ENCODE measurements at places on chromosomes 1 and 21.
A peak's percentile ranks its signal among the peaks of the same experiment; 100 is the strongest.

DNA sequence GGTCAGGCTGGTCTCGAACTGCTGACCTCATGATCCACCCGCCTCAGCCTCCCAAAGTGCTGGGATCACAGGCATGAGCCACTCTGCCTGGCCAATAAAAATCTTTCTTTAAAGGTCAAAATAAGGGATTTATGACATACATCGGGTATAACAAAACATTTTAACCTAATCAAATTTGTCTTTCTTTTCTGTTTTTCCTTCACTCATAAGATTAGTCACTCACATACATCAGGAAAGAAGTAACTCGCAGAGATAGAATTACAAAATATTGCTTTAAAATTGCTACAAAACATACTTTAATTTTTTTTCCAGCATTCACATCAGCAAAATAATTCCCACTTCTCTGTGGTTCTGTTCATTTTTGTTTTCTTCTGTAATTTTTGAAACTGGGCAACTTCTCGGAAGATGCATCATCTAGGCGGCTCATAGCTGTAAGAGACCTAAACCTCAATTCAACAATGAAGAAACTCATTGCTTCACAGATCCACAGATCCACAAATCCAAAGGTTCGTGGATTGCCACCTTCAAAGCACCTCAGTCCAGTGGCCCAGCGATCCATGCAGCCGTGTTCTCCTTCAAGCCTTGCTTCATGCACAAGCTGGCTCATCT, 39.7 kb downstream of the NEK2 start:
- DNase-seq, result no peak

DNA sequence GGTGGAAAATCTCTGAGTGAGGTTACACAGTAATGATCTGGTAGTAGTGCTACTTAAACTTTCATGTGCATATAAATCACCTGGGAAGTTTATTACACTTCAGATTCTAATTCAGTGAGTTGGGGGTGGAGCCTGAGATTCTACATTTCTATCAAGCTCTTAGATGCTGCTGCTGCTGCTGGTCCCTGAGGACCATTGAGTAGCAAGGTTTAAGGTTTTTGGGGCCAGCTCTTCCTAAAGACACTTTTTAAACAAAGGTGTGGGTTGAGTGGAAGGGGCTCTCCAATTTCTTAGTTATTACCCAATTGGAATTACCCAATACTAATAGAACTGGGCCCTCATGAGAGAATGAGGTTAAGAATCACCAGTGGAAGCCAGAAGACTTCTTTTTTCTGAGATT, 29.5 kb downstream of the KCNA3 start:
- DNase-seq, result no peak

- no peak for DNase-seq
These were observed 536.8 kb downstream of the KCNT2 start for GRCh38 chr1:196071447-196071846.

DNA sequence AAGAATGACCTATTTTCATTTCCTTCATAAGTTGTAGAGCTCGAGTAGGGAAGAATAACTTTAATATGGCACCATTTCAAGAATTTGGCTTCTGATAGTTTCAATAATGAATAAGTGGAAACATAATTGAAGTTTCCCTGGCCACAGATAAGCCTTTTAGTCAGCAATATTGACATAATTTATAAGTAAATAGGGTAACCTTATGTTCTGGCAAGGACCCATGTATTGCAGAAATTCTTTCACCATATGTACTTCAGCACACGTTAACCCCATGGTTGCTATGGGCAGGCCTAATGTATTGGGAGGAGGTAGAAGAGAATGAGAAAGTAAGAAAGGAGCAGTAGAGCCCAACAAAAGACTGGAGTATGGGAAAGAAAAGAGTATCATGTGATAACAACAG, 25.4 kb downstream of the MDM4 start:
- no peak for DNase-seq

- DNase-seq, result peak; percentile 95
These were observed 9.0 kb downstream of the IGSF9 start for GRCh38 chr1:159936273-159936904.

DNA sequence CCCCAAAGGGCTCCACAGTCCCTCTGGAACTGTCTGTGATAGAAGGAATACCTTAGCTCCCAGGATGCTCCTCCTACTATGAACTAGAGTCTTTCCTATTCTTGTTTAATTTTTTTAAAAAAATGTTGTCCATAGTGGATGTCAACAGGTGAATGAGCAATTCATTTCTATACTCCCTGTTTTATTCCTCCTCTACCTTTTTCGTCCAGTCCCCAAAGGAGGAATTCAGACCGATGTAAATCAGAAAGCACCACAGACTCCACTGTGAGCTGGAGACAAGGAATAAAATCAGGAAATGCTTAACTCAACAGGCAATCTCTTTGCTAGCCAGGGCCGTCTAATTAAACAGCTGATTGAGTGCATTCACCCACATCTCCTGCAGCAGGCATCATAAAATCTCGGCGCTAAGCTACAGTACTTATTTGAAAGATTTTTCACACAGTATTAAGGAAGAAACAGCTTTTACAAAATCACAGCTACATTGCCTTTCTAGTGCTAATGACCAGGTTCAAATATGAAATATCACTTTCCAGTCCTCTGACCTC, 381.6 kb downstream of the SIPA1L2 start:
- DNase-seq, result no peak

- no peak for DNase-seq
These were observed 354.1 kb upstream of the C1orf87 start for GRCh38 chr1:60427701-60428100.

- DNase-seq, result no peak
These were observed 160.5 kb upstream of the KIAA0040 start for GRCh38 chr1:175353066-175353465.

GRCh38 chr1:226520640-226521355, 27.8 kb upstream of the STUM start:
- peak; percentile 37 for DNase-seq

GRCh38 chr1:11537854-11538591, 59.1 kb downstream of the DISP3 start:
- no peak for DNase-seq

- DNase-seq, result no peak
These were observed 1.3 kb upstream of the PDE4B start for GRCh38 chr1:65791396-65791795.

DNA sequence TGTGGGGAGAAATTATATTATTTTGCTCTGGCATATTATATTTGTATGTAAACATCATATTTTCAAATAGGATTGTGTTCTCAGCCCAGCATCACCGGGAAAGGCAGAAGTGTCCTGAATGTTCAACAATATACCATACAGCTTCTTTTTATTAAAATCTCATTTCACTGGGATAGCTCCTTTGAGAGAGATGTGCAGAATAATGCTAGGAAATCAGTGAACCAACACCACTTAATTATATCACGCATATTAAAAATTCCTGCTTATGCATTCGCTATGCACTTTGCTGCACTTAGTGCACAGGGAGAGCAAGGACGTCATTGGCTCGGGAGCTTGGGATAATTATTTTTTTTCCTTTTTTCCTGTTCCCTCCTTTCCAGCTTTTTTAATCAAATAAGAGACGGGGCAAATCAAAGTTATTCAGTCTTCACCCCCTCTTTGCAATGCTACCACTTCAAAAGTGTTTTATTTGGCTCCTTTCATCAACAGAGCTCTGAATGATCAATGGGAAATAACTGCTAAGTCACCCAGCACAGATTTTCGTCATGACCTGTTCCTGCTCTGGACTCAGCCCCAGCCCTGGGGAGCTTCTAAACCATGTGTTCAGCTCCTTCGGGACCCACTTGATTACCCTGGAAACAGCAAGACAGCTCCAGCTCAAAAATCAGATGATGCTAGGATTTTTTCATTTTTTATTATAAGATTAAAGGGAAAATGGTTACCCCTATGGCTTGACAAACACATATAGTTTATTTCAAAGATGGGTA, 165.5 kb upstream of the DUSP10 start:
- no peak for DNase-seq

DNA sequence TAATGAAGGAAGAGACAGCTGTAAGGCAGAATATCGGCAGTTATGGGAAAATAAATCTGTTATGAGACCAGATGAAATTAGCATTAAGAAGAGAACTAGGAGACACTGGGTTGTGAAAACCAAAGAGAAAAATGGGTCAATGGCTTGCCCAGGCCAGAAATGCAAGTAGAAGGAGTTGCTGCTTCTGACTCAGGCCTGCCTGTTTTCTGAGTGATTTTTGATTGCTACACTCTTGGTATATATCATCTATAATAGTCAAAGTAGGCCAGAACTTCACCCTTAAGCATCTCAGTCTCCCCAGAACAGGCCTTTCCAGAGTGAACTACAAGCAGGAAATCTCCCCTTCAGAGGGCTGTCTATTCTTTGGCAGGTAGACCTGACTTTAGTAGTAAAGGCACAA, 107.0 kb downstream of the NRIP1 start:
- no peak for DNase-seq

DNA sequence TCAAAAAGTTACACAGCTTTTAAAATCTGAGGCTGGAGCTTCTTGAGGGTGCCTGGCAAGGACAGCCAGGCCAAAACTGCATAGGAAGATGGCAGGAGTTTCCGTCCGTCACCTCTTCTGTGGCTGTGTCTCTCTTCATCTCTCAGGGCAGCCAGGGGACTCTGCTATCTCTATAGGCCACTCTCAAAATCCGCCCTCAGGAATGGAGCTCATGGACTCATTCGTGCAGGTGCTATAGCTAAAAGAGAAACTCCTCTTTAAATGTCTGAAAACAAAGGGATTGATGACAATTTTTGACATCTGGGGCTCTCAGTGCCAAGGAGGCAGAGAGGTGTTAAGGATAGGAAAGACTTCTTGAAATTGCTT, 27.2 kb downstream of the OVAAL start:
- DNase-seq, result no peak

DNA sequence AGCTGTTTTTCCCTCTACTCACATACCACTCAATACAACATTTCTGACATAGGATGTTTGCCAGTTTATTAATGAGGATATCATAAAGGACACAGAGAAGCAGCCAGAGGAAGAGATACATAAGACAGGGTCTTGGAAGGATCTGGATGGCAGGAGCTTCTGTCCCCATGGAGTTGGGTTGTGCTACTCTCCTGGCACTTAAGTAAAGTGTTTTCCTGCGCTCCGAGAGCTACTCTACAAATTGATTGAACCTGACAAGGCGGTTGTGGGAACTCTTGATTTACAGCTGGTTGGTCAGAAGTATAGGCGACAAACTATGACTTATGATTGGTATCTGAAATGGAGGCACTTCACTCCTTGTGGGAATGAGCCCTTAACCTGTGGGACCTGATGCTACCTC, 208.8 kb downstream of the HMCN1 start:
- no peak for DNase-seq

DNA sequence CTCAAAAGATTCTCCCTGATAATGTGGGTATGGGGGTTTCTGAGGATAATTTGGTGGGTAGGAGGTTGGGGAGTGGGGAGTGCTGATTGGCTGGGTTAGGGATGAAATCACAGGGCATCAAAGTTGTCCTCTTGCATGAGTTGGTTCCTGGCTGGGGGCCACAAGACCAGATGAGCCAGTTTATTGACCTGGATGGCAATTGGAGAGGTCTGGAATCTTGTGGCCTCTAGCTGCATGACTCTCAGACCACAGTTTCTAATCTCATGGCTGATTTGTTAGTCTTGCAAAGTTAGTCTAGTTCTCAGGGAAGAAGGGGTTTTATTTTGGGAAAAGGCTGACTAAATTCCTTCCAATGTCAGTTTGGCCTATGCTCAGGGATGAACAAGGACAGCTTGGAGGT, 3.3 kb upstream of the GBP1 start:
- no peak for DNase-seq

- no peak for DNase-seq
These were observed 101.7 kb downstream of the HUNK start for GRCh38 chr21:31974454-31974985.

- peak; percentile 67 for DNase-seq
These were observed 211.6 kb downstream of the LMX1A start for GRCh38 chr1:165144757-165145397.

DNA sequence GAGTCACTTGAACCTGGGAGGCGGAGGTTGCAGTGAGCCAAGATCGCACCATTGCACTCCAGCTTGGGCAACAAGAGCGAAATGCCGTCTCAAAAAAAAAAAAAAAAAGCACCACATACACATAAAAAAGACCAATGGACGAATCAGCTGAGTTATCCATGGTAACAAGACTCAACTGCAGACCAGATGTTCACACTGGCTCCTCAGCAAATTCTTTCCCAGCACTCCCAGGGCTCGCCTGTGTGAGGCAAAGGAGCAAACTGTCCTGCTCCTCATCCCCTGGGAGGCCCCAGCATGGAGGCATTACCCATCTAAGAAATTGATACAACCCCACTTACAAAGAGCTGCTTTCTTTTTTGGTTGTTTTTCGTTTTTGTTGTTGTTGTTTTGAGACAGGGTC, 3.1 kb downstream of the TMEM234 start:
- no peak for DNase-seq

DNA sequence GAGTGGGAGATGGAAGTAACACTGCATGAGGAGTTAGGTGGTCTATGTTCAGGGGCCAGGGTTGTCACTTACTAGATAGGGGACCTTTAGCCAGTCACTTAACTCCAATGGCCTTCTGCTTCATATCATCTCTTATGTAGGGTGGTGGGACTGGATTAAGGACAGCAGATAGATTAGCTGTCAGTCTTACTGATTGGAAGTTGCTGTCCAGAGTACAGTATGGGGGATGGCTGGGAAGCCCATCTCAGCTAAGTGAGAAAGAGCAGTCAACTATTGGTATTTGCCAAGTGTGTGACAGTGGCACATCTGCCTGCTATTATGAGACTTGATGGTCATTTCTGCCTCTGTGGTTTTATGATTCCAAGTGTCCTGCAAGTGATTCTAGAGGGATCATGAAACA, 130.9 kb downstream of the FGGY start:
- DNase-seq, result no peak

- DNase-seq, result no peak
These were observed 61.0 kb upstream of the ADARB1 start for GRCh38 chr21:45013260-45013841.

- no peak for DNase-seq
These were observed 321.9 kb downstream of the SETD4 start for GRCh38 chr21:35738347-35738961.

DNA sequence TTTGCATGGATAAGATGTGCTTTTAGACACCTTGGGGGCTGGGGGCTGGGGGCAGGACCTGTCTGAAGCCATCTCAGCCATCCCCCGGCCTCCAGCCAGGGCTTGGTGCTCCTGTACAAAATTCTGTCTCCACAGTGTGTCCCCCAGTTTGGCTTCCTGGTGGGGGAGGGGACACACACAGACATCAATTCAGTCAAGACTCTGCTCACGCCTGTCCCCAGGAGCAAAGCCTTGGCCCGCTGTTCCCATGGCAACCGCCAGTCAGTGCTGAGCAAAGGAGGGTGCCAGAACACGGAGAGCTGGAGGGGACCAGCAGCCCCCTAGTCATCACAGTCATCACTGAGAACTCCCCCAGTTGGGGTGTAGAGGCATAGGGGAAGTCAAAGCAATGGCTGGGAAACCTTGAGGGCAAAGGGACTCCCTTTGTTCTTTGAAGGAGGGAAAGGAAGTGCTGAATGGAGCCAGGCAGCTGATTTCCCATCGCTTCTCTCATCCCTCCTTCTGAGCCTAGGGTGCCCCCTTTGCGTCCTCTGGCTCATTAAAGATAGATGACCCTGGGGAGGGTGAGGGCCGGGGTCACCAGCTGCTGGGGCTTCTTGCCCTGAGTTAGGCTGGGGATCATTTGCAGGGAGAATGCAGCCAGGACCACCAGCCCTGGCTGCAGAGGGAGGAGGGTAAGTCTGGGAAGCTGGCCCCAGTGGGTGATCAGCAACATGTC, 134.9 kb upstream of the IPO9 start:
- DNase-seq, result peak; percentile 52

- peak; percentile 16 for DNase-seq
These were observed 182.1 kb upstream of the DMRTA2 start for GRCh38 chr1:50605186-50605875.

GRCh38 chr1:226411619-226412018, 3.7 kb upstream of the PARP1 start:
- DNase-seq, result no peak

Measured in iPS-NIHi11 (cell line).